ENCODE measurements at places on chromosomes 2 and 18.

- no peak for DNase-seq
These were observed 45.1 kb downstream of the GPD2 start for GRCh38 chr2:156481312-156481711.

GRCh38 chr18:50977037-50977760, 9.4 kb downstream of the ELAC1 start:
- no peak for DNase-seq

DNA sequence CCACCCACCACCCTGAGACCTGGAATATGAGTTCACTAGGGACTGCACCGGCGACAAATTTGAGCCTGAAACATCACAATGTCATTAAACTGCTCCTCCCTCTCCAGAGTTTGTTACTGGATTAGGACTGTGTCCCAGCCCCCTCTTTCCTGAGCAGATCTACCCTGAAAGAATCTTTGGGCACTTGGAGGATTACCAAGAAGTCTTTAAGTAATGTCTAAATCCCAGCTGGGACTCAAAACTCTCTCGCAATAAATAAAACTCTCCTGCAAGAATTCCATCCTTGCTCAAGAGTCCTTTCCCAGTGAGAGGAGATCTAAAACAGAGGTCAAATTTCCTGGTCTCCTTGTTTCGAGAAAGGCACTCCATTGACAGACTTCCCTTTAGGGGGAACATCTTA, 20.9 kb downstream of the GKN2 start:
- DNase-seq = no peak

DNA sequence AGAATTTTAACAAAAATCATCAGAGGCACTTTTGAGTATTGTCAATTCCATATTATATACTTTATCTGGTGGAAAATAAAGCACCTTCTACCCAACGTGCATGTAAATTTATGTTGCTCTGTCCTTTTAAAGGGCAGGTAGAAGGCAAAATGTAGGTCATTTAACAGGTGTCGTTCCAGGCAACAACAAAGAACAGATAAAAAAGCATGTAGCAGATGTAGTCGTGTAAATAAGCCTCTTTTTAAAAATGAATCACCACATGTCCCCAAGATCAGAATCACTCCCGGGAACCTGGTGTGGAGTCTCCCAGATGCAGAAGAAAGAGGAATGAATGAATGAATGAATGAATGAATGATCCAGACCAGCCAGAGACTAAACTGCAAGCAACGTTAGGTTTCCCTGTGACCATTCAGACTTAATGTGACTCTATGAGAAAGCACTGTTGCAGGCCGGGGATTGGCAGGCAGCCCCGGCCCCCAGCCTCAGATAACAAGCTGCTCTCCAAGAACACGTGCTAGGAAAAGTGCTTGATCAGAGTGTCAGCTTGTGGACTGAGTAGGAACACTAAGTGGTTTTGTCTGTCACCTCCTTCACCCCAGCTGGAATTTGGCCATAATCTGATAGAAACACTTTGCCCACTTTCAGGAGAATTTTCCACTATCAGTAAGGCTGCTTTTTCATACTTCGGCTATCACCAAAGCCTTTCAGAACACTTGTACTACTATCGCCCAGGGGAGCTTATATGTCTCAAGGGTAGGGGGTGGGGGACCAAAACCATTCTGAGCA, 100.6 kb downstream of the CDK15 start:
- no peak for DNase-seq

DNA sequence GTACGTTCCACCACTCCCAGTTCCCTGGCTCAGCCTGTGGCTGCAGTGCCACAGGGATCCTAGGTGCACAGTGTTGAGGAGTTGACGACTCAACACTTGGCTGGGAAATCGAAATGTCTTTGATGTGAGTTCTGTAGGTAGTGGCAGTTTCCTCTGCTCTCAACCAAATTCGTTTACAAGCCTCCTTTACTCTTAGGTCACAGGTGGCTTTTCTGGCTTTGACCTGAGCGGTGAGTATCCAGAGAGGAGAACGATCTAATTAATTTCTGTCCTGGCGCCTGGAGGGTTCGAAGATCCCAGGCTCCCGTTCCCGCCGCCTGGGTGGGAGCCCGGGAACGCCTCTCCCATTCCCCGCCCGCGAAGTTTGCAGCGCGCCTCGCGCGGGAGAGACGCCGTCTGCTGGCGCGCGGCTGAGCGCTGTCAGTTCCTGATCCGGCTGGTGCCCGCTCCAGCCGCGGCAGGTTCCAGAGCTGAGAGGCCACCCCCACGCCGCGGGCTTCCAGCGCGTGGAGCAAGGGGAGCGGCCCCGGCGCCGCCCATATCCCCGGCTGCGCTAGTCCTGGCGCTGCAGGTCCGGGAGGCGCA, at the start of gene LAMA3:
Gene LAMA3 (plus strand): TSS at position 423 of the 585 bp plus-strand sequence. CDS start 231 bp downstream, outside the sequence.
- no peak for DNase-seq

- DNase-seq = no peak
These were observed 110.9 kb downstream of the STK39 start for GRCh38 chr2:168136392-168136977.

DNA sequence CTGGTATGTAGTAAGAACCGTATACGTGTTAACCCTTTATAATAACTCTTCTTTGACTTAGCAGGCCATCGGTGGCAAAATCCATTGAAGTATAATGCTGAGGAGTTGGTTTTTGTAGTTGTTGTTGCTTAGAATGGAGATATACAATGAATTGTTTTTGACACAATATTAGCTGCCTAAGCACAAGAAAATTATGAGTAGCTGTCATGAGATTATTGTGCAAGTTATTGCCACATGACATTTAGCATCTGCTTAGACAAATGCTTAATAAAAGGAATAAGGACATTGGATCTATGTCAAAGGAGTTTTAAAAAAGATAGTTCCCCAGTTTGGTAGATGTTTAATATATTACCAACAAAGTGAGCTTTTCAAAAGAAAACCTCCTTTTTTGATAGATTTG, 59.9 kb downstream of the ABCB11 start:
- DNase-seq = no peak

- no peak for DNase-seq
These were observed 42.2 kb downstream of the PHLPP1 start for GRCh38 chr18:62757399-62758010.

GRCh38 chr2:85999061-85999831, 106.4 kb downstream of the POLR1A start:
- no peak for DNase-seq

DNA sequence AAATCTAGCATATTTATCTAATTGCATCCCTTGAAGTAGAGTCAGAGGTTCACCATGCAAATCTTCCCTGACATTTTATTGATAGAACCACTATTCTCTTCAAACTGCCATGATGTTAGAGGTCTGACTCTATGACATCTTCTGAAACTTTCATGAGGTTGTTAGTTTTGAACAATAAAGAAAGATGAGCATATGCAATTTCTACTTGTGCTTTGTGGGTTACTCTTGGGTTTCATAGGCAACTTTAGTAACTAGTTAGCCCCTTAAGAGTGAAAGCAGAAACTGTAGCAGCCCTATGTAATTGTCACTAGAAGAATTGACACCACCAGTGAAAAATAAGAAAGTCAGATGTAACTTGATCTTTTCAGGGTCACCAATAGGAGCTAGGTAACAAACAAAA, 53.1 kb upstream of the ZEB2 start:
- DNase-seq = no peak

DNA sequence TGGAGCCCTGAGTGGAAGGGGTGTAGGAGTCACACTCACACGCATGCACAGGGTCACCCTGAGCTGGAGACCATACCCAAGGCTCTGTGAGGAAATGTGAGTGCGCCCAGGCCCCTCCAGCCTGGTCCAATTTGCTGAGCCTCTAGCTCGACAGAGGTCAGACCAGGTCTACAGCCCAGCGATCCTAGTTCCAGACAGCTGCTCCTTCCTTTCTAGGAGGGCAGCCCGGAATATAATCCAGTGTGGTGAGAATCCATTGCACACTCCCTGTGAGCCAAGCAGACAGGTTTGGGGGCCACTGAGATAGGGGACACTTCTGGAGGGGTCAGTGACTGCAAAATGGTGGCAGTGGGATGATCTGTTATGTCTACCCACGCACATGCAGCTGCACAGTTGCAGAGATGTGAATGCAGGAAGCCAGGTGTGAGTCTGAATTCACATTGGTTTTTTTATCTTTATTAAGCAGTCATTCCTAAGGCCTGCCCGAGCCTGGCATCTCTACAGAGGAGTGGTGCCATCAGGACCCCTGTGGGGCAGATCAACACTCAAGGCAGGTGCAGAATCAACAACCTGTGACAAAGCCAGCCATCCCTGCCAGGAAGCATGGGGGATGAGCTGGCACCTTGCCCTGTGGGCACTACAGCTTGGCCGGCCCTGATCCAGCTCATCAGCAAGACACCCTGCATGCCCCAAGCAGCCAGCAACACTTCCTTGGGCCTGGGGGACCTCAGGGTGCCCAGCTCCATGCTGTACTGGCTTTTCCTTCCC, at the start of gene GPR148:
Gene GPR148 (plus strand): TSS at position 522 of the 768 bp plus-strand sequence. CDS start 82 bp downstream, at position 604.
- no peak for DNase-seq

- no peak for DNase-seq
These were observed 333.7 kb downstream of the RAD51AP2 start for GRCh38 chr2:17184512-17184911.

DNA sequence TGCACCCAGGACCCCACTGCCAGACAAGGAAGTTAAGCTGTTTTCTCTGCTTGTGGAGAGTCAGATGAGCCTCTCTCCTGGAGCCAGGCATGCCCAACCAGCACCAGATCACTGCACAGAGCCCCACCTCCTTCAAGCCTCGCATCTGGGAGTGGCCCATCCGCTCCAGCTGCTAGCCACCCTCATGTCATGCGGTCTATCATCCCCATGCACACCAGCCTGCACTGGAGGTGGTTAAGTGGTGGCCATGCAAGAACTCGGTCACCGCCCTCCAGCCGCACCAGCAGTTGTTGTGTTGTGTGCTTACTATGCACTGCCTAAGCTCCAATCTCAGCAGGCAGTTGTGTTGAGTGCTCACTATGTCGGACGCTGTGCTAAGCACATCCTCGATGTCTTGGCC, 177.9 kb upstream of the SLC14A2 start:
- DNase-seq = no peak

DNA sequence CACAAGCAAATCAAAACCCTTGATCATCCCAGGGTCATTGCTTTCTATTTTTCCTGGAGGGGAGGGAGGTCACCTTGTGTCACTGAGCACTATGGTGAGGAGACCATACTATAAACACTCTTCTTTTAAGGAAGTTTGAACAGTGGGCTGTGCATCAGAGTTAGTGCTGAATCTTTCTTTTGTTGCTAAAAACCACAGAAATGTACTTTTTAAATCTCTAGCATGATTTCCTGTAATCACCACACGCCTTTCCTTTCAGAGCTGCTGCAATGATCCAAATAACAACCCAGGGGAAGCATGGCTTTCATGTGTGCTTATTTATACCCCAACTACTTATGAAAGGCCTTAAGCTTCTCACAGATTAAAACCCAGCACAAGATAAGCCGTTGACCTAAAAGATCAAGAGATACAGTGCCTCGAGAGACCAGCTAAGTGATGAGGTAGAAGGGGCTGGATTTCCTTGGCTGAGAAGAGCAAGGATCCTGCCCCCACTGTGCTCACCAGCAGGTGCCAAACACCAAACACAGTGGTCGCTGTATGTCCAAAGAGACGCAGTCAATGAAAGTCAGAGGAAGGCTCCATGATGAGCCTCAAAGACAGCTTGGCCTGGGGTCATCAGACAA, 34.7 kb downstream of the TRABD2A start:
- DNase-seq = no peak

GRCh38 chr18:54739476-54739875, 88.8 kb upstream of the RAB27B start:
- no peak for DNase-seq

DNA sequence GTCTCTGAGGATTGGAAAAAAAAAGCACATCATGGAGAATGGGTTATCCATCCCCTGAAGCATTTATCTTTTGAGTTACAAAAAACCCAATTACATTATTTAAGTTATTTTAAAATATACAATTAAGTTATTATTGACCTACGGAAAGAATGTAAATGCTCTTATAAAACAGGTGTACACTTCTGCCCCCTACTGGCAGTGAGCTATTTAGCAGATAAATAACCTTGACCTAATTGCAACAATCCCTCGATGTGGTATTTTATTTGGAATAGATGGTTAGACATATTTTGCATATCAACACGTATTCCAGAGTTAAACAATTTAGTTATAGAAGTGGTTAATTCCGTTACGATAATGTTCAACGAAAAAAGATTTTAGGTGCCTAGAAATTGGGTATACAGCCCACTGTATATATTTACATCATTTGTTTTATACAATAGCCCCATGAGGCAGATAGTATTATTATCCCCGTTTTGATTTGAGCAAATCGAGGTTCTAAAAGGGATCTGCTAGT, 9.1 kb upstream of the DAW1 start:
- DNase-seq = no peak

GRCh38 chr2:64699712-64700111, 46.0 kb upstream of the SERTAD2 start:
- DNase-seq = no peak

- DNase-seq = no peak
These were observed 39.4 kb upstream of the ASB1 start for GRCh38 chr2:238387332-238387731.

DNA sequence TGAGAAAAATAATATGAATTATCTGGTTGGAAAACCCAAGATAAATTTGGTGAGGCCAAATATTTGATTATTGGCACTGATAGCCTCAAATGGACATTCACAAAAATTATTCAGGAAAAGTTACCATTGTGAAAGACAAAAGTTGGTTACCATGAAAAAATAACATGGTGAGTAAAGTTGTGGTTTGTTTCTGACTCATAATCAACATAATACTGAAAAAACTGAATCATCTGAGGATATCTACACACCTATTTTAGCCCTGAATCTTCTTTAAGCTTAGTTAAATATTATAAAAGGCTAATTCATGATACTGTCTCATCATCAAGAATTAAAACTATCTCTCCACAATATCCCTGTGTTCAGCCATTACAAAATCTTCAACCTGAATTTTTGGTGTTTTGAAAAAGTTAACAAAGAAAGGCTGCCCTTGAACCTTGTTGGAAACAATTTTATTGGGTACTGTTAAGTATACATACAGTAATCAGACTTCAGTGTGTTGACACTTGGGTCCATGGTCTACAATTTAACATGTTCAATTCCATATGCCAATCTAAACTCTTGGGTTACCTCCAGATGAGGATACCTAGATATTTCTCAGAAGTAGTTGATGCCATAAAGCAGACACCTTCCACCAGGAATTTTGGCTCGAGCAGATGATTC, 607.5 kb upstream of the SLC39A10 start:
- DNase-seq = no peak

GRCh38 chr18:55338978-55339650, 248.9 kb downstream of the TCF4 start:
- DNase-seq = no peak

DNA sequence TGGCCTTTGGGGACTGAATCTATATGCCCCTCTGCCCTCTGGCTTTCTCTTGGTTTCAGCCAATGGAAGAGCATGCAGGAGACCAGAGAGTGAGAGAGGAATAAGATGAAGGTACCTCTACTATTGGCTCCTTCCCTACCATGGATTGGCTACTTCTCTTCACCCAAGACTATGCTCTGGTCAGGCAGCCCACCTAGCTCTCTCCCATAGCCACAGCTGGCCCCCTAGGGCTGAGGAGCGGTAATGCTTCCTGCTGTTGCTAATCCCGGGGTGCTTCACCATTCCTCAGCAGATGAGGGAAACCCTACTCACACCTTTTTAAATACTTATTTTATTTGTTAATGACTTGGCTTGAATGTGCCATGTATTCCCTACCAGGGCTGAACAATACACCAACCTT, 142.4 kb downstream of the MREG start:
- DNase-seq = no peak

- no peak for DNase-seq
These were observed 71.4 kb upstream of the THSD7B start for GRCh38 chr2:136693966-136694365.

- DNase-seq = no peak
These were observed 135.7 kb downstream of the MAIP1 start for GRCh38 chr2:200091126-200091525.

GRCh38 chr18:46266473-46266872, 162.3 kb downstream of the HAUS1 start:
- DNase-seq = no peak

Measured in activated CD4-positive, CD25-positive, alpha-beta regulatory T cell treated with anti-CD3 and anti-CD28 coated beads, Interleukin-2, amount 50 U/mL, for 16 hours (primary cell).